ENCODE measurements at places on chromosomes 16 and 17.
A peak's percentile ranks its signal among the peaks of the same experiment; 100 is the strongest.

DNA sequence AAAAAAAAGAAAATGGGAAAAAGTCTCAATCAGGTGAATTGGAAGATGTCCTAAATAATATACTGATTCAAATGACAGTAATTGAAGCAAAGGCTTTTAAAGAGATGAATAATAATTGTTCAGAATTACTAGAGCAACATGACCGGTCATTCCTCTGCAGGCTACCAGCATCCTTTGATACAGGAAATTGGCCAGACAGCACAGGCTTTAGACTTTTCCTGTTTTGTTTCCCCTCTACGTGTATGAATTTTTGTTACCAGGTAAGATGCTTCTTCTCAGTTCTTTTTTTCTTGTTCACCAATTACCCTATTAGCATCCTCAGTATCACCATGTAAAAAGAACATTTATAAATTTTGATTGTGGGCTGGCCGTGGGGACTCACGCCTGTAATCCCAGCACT, 77.5 kb downstream of the RPGRIP1L start:
- DNase-seq, result no peak

DNA sequence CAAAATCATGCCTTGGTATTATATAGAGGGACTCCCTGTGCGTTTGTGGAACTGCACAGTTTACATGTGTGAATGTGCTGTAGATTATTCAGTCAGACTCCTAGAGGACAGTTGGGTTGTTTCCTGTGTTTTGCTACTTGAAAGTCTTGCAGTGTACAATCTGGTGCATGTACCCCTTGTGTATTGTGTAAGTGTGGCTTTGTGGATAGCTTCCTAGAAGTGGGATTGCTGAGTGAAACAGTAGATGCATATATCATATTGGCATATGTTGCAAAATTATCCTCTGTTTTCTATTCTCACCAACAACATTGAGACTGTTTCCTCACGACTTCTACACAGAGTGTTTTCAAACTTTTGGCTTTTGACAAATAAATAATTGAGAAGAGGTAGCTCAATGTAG, 263.7 kb downstream of the MAP2K6 start:
- no peak for DNase-seq

DNA sequence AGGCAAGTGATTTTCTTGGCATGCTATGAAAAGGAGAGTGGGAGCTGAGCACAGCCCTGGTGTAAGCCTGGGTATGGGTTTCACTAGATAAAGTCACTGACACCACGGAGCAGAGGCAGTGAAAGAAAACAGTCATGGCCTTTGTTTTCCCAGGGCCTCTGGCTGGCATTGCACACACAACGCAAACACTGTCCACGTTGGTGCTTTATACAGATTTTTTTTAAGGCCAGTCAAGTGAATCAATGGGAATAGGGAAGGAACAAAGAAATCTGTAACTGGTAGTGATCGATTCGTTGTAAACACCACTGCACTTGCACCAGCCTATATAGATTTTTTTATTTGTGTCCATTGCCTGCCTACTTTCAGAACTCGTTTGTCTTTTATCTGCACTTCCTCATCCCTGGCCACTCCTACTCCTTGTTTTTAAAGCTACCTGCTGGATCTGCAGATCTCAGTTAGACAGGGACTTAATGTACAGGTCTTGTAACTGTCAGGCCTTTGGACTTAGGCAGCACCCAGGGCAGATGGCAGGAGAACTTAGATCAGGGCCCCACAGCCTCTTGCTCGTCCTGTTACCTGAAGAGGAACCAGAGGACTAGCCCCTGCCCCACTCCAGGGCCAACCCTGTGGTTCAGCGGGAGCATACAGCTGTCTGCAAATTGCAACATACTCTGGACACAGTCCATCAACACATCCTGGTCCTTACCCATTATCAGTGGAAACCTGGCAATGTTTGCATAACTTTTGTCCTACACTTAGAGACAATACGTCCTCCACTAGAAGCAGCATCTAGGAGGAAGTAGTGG, 10.6 kb upstream of the TMIGD1 start:
- no peak for DNase-seq

DNA sequence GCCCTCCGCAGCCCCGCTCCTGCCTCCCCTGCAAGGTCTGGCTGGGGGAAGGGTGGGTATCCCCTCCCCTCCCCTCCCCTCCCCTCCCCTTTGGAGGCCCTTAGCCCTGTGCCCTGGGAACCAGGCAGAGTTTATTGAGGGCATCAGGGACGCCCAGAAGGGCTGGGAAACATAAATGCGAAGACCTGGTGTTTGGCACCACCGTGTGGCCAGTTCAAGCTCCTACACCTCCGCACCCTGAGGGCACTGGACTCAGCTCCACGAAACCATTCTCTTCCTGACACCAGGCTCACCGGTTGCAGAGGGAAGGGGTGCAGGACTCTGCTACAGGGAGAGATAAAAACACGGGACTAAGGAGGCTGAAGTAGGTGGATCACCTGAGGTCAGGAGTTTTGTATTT, 1.0 kb upstream of the AIPL1 start:
- DNase-seq, result peak; percentile 22

- no peak for DNase-seq
Observed at GRCh38 chr17:73058022-73058421, 34.5 kb downstream of the SLC39A11 start.

DNA sequence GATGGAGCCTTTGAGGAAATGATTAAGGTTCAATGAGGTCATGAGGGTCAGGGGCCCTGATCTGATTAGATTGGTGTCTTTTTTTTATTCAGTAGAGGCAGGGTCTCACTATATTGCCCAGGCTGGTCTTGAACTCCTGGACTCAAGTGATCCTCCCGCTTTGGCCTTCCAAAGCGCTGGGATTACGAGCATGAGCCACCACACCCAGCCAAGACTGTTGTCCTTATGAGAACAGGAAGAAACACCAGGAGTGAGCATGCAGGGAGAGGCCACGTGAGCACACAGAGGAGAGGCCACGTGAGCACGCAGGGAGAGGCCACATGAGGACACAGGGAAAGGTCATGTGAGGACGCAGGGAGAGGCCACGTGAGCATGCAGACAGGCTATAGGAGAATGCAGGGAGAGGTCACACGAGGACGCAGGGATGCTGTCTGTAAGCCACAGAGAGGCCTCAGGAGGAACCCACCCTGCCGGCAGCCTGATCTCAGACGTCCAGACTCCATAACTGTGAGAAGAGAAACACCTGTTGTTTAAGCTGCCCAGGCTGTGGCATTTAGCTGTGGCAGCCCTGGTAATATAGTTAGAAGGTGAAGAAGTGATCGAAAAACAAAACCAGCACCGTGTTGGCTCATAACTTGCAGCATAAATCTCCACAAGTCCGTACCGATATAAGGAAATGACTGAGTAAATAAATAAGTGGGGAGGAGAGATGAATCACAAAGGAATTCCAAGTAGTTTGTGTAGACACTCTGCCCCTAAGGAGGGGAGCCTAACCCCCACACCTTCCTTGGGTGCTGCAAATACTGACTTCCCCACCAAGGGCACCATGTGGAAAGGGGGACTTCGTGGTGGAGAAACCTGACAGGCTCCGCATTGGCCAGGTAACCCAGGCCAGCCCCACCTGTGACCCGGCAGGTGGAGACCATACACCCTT, 14.6 kb upstream of the CSNK1D start:
- DNase-seq, result no peak

DNA sequence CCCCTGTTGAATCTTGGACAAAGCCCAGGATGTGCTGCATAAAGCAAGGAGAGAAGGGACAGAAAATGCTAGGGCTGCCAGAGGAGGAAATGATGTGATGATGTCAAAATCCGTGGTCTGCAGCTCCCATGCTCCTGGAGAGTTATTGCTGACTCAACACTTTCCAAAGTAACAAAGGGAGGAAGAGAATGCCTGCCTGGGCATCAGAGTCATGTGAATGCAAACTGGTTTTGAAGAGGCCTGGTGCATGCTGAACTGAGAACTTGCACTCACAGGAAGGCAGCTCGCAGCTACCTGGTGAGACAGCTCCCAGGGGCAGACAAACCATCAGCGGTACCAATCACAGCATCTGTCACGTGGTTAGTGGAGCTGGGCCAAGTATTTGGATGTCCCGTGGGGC, 2.8 kb downstream of the MARVELD3 start:
- no peak for DNase-seq

GRCh38 chr16:53183442-53183841, 128.7 kb downstream of the CHD9 start:
- no peak for DNase-seq

GRCh38 chr17:63478814-63479494, 2.1 kb downstream of the ACE start:
- peak; percentile 55 for DNase-seq

Data from stimulated activated CD8-positive, alpha-beta memory T cell treated with anti-CD3 and anti-CD28 coated beads, Interleukin-7, amount 100 ng/mL, for 1 hour (primary cell).